Activated naive CD8-positive, alpha-beta T cell treated with anti-CD3 and anti-CD28 coated beads, Interleukin-2, amount 50 U/mL, for 24 hours (primary cell): ENCODE measurements at places on chromosomes 16 and 17.

- peaks cover 2% of the 10 kb centered on the region for H3K36me3 ChIP-seq
- no peak for DNase-seq
- H3K27ac ChIP-seq, result no peak overlapping the region
- no peaks in the 10 kb centered on the region for H3K4me1 ChIP-seq
- H3K27me3 ChIP-seq, result no peaks in the 10 kb centered on the region
These were observed 47.1 kb upstream of the CLEC19A start for GRCh38 chr16:19238406-19238805.

GRCh38 chr16:17938546-17938945 lies 398.0 kb downstream of the NPIPA8 start:
- no peak for DNase-seq
- no peaks in the 10 kb centered on the region for H3K27me3 ChIP-seq
- H3K4me1 ChIP-seq, result peaks cover 11% of the 10 kb centered on the region
- no peak overlapping the region for H3K27ac ChIP-seq

DNA sequence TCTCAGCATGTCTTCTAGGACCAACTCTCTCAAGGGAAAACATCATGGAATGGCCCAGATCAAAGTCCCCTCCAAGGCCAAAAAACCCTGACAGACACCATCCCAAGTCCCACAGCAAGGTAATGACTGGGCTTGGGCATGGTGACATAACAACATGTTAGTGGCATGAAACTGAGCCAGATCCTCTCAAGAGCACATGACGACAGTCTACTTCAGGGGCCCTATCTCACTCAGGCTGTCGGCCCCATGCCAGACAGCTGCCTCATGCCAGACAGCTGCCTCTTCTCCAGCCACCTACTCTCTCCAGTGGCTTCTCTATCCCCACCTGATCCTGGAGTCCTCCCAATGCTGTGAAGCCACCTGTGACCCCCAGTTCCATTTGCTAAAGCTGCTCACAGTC lies 18.4 kb downstream of the HSD11B2 start:
- no peak overlapping the region for H3K27ac ChIP-seq
- no peak overlapping the region for H3K4me3 ChIP-seq
- no peaks in the 10 kb centered on the region for H3K4me1 ChIP-seq

DNA sequence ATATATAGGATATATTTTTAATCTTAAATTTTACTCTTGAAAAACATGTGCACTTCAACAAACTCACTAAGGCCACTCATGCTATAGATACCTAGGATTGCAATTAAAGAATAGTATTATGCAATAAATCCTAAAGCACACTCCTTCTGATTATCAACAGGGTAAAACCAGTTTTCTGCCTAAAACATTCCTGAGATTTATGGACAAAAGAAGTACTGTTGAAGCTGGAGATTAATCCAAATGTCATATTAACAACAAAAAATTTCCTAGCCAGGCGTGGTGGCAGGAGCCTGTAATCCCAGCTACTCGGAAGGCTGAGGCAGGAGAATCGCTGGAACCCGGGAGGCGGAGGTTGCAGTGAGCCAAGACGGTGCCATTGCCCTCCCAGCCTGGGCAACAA lies 21.4 kb downstream of the CHCT1 start:
- no peak overlapping the region for H3K27ac ChIP-seq
- no peak for DNase-seq
- H3K36me3 ChIP-seq, result peaks cover 7% of the 10 kb centered on the region
- H3K27me3 ChIP-seq, result no peaks in the 10 kb centered on the region
- no peaks in the 10 kb centered on the region for H3K4me1 ChIP-seq

- no peaks in the 10 kb centered on the region for H3K4me1 ChIP-seq
- H3K27me3 ChIP-seq, result peaks cover 2% of the 10 kb centered on the region
- H3K4me3 ChIP-seq, result no peak overlapping the region
- H3K36me3 ChIP-seq, result no peaks in the 10 kb centered on the region
- no peak for DNase-seq
These were observed 19.9 kb upstream of the ATP2C2 start for GRCh38 chr16:84348386-84348888.

DNA sequence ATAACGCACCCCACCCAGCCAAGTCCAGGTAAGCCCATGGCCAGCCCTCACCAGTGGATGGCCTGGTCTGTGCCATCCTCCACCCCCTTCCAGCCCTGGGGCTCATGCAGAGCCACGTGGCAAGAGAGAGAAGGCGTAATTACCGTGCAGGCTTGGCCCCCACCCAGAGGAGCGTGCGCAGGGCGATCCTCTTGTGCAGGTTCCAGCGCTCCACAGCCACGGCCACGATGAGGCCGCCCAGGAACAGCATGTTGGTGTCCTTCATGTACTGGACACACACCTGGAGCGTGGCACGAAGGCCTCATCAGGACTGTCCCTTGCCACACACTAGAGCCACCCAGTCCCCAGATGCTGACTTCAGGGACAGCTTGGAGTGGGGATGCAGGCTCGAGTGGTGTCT lies 6.7 kb downstream of the SLC13A5 start:
- H3K27me3 ChIP-seq, result peaks cover 24% of the 10 kb centered on the region
- no peak overlapping the region for H3K4me3 ChIP-seq
- no peaks in the 10 kb centered on the region for H3K4me1 ChIP-seq
- no peaks in the 10 kb centered on the region for H3K36me3 ChIP-seq
- no peak overlapping the region for H3K27ac ChIP-seq
- DNase-seq, result no peak

GRCh38 chr16:112153-112840 lies 26.2 kb downstream of the NPRL3 start:
- H3K27ac ChIP-seq, result no peak overlapping the region
- peaks cover 10% of the 10 kb centered on the region for H3K4me1 ChIP-seq
- H3K4me3 ChIP-seq, result no peak overlapping the region
- no peak for DNase-seq
- H3K27me3 ChIP-seq, result no peaks in the 10 kb centered on the region

DNA sequence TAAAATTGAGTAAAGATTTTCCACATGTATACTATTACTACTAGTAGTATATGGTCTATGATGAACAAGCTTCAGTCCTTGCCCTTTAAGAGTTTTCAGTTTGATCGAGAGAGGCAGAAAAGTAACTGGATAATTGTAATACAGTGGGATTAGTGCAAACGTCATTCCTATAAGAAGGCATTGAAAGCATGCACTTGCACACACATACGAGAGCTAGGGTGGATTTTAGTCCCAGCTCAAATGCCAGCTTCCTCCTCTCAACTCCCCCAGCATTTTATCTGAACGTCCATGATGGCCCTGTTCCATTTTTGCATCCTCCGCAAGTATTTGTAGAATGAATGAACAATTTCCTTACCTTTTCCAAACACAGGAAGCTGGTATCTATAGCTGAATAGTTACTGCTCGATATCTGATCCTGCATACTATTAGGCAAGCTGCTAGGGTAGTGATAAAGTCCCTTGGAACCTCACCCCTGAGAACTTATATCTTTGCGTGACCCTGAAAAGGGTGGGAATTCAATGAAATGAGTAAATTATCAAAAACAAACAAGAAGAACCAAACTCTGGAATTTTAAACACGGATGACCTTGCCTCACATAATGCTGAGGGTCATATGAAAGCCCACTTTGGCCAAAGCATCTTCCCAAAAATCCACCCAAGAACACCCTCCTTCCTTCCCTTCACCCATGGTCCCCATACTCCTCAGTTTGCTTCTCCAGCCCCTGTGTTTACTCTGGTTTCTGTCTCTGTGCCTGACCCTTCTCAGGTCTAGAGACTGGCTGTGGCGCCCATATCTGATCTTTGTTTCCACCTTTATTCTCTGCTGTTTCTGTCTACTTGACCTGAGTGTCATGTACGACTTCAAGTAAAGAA lies 60.5 kb downstream of the TMEM100 start:
- H3K27ac ChIP-seq, result no peak overlapping the region
- peaks cover 6% of the 10 kb centered on the region for H3K27me3 ChIP-seq
- H3K4me3 ChIP-seq, result no peak overlapping the region
- no peaks in the 10 kb centered on the region for H3K4me1 ChIP-seq
- no peaks in the 10 kb centered on the region for H3K36me3 ChIP-seq

DNA sequence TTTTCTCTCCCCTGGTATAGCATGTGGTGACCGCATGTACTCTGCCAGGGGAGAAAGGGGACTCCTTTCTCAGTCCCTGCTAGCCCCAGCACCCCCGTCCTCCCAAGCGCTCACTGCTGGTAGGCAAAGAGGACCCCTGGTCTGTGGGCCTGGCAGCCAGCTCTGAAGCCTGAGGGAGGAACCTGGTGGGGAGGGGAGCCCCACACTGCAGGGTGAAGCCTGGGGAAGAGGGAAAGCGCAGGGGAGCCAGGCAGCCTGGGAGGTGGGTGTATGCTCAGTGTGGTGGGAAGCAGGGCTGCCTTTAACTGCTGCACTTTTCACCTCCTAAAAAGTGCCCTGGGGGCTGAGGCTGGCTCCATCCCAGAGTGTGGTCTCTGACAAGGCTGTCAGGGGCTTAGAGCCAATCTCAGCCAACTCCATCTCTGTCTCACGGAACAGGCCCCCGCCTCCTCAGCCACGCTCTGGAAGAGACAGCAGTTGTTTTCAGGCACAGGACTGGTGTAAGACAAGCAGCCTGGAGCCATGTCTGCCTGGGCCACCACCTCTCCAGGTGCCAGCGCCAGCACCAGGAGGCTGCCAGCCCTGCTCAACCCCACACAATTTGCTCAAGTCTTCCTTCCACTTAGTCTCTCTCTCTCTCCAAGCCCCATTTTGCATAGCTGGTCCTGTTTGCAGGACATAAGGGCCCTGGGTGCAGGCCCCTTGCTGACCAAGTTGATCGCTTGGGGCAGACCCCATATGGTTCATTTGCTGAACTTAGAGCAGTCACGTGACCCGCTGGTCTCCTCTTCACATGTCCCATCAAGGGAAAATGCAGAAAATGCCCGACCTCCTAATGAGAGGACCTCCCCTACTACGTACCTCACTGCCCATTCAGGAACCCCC lies 14.7 kb upstream of the TBX2 start:
- no peak overlapping the region for H3K4me3 ChIP-seq
- no peak overlapping the region for H3K27ac ChIP-seq
- H3K4me1 ChIP-seq, result no peaks in the 10 kb centered on the region
- no peak for DNase-seq
- H3K36me3 ChIP-seq, result peaks cover 2% of the 10 kb centered on the region

DNA sequence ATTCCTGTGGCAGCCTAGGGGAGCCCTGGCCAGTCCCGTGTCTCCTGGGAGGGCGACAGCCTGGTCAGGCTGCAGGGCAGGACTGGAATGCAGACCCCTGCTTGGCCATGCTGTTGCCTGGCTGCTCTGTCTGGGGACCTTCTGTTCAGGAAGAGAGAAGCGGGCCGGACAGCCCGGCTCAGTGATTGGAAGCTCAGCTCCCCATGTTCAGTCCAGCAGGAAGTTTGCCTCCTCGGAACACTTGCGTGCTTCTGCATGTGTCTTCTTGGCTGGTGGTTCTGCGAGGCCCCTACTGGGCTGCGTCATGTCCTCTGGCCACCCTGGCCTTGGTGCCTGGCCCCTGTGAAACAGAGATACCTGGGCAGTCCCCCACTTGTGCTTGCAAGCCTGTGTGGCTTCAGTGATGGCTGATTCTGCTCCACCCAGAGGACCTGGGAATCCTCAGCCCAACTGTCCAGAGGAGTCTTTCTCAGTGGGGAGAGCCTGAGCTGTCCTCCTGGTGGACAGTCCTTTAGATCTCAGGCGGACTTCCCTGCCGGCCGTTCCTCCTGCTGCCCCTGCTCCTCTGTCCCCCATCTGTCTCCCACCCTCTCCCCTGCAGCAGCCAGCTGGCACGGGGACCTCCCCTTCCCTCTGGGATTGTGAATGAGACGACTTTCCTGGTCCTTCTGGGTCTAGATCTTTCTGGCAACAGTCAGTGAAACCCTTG lies 279.5 kb downstream of the SEC14L1 start:
- H3K4me3 ChIP-seq, result peak overlapping the region; percentile 13
- H3K36me3 ChIP-seq, result no peaks in the 10 kb centered on the region
- DNase-seq, result no peak
- H3K4me1 ChIP-seq, result peaks cover 43% of the 10 kb centered on the region
- peak overlapping the region; percentile 80 for H3K27ac ChIP-seq
- no peaks in the 10 kb centered on the region for H3K27me3 ChIP-seq
